HL-60 (cell line): ENCODE measurements at places on chromosomes 16 and 17.

DNA sequence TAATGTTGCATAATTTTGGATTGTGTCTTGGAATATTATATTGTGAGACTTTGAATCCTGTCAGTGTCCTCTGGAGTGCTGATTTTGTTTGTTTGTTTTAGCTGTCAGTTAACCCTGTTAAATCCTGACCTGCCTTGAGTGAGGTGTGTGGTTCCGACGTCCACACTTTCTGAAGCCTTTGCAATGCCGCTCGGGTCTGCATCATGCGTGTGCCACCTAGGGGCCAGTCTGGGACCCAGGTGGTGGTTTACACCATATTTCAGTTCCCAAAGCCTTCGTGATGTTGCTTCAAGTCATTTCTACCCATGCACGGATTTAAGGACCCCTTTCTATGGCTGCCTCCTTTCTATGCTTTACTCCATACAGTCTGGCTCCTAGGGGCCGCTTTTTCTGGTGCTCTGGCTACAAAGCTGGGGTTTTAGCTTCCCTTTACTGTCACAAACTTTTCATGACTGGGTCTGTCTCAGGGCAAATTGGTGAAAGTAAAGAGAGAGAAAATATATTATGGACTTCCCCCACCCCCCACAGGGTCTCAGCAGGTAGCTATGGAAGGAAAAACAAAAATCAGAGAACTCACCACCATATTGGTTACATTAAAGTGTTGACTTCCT, 11.4 kb upstream of the OR4D1 start:
- no peak for DNase-seq

DNA sequence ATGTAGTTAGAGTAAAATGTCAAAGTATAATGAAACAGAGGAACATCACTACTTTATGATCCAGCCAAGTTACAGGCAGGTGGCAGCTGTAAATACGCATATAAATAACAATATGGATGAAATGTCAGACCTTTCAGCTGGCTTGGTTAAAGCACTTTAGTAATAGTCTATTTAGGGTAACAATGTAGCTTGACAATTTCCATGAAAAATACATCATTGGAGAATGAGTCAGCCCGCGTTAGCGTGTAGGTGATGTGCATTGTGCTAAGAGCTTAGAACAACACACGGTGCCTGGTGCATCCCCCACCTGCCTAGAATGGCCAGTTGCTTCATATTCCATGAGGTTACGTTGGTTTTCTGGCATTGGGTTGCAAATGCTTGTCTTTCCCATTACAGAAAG, 119.4 kb downstream of the RBFOX1 start:
- DNase-seq = no peak

DNA sequence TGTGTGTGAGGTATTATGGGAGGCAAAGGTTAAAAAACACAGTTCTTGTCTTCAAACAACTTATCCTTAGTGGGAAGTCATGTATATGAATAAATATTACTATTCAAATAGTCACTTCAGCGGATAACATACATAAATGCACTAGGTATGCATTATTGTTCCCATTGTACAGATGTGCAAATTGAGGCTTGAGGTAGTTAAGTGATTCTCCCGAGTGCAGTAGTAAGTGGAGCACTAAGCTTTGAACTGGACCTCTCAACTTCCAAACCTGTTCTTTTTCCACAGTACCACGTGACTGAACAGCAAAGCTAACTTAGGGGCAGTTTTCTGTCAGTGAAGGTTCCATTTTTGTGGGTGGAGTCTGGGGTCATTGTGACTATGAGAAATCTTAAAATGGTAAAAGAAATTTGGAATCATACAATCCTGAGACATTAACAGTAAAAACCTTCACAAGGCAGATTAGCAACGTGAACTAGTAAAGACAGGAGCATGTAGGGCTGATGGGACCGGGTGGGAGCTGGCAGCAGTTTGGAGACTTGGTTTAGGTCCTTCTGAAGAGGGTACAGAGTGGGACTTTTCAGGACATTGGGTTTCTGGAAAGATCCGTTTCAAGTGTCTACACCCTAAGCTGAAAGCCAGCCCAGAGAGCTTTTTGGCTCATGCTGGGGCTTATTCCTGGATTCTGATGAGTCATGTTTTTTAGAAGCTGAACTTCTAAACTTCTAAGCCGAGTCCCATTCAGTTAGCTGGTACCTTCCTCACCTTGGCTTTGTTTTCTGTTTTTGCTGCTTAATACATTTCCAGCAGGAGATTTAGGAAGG, 204.9 kb downstream of the PRKCA start:
- no peak for DNase-seq

GRCh38 chr17:50908860-50909764, 43.0 kb upstream of the TOB1 start:
- DNase-seq = peak; percentile 69

GRCh38 chr17:74851612-74852236, 8.0 kb downstream of the GRIN2C start:
- no peak for DNase-seq

- DNase-seq = no peak
Measured at GRCh38 chr17:66855204-66855603, 20.3 kb downstream of the CACNG5 start.
